ENCODE measurements at places on chromosomes 12 and 14.

DNA sequence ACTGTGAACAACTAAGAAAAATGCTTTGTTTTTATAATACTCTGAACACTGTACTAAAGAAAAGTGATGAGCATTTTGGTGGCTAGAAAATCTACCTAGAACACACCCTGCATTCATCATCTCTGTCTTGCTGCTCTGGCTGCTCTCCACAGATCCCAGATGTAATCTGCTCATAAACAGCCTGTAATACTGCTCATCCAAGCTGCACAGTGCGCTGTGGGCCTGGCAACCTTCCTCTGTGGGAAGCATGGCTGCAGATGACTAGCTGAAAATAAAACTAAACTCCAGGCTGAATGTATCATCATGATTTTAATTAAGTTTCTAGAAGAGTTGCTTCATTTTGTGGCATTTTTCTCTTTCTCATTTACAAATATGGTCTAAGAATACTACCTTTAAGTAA lies 200.7 kb downstream of the SLC2A13 start:
- H3K36me3 ChIP-seq: no peaks in the 10 kb centered on the region
- DNase-seq: no peak
- H3K4me3 ChIP-seq: no peak overlapping the region
- no peaks in the 10 kb centered on the region for H3K27me3 ChIP-seq

DNA sequence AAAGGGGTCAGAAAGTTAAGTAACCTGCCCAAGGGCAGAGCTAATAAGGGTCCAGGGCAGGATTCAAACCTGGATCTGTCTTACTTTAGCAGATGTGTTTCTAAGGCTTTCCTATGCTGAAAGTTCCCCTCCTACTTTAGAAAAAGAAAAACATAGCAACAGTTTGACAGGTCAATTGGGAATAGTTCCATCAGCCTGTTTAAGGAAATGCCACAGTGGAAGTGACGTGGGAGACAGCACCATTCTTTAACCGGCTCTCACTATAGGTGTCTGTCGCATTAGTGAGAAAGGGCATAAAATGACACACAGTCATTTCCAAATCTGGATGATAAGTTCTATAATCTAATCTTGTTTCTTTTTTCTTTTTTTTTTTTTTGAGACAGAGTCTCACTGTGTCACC lies 7.3 kb downstream of the ALDH1L2 start:
- H3K27me3 ChIP-seq: peaks cover 16% of the 10 kb centered on the region
- no peaks in the 10 kb centered on the region for H3K36me3 ChIP-seq
- no peaks in the 10 kb centered on the region for H3K4me1 ChIP-seq
- H3K27ac ChIP-seq: no peak overlapping the region
- DNase-seq: no peak
- H3K4me3 ChIP-seq: no peak overlapping the region

GRCh38 chr14:50944647-50945413 lies 547 bp upstream of the PYGL start:
- H3K4me3 ChIP-seq: peak overlapping the region; percentile 81
- no peaks in the 10 kb centered on the region for H3K36me3 ChIP-seq
- H3K27ac ChIP-seq: peak overlapping the region; percentile 25
- peaks cover 12% of the 10 kb centered on the region for H3K4me1 ChIP-seq
- peaks cover 14% of the 10 kb centered on the region for H3K27me3 ChIP-seq

- H3K36me3 ChIP-seq: no peaks in the 10 kb centered on the region
- no peaks in the 10 kb centered on the region for H3K4me1 ChIP-seq
- H3K27ac ChIP-seq: no peak overlapping the region
Measured at GRCh38 chr14:36462890-36463289, 57.1 kb downstream of the NKX2-1 start.

- no peak for DNase-seq
- H3K27me3 ChIP-seq: no peaks in the 10 kb centered on the region
- H3K4me3 ChIP-seq: peak overlapping the region; percentile 87
- H3K36me3 ChIP-seq: peaks cover 4% of the 10 kb centered on the region
Measured at GRCh38 chr14:23006188-23006534, 3.8 kb downstream of the C14orf93 start.

GRCh38 chr14:20413744-20414082 lies 412 bp upstream of the TEP1 start:
- H3K4me3 ChIP-seq: peak overlapping the region; percentile 83
- H3K27ac ChIP-seq: peak overlapping the region; percentile 91
- H3K27me3 ChIP-seq: no peaks in the 10 kb centered on the region

DNA sequence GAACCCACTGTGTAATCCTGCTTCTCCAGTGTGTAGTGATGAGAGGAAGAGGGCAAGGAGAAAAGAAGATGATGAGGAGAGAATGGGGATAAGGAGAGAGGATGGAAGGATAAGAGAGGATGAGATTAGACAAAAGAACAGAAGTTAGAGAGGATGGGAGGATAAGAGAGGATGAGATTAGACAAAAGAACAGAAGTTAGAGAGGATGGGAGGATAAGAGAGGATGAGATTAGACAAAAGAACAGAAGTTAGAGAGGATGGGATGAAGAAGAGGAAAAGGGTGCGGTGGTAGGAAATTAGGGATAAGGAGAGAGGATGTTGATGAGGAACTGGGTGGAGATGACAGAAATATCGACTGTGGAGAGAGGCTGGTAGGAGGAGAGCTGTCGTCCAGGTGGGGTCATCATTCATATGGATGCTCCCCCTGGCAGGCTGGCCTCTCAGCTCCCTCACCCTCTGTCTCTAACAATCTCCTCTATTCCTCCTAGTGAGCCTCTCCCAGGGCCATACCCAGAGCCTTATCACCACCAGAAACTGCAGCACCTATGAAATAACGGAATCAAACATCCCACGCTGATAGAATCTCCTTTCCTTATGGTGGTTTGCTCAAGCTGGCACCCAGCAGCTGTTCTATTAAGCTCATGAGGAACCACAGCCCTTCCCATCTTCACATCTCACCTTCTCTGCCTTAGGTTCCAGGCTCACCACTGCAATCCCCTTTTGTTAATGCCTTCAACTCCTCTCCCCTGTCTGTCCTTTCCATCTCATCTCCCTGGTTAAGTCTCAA lies 6.0 kb upstream of the CIROP start:
- H3K27me3 ChIP-seq: peaks cover 9% of the 10 kb centered on the region
- H3K4me3 ChIP-seq: no peak overlapping the region
- DNase-seq: no peak
- H3K27ac ChIP-seq: no peak overlapping the region

- H3K4me1 ChIP-seq: peaks cover 9% of the 10 kb centered on the region
- H3K27ac ChIP-seq: no peak overlapping the region
- DNase-seq: no peak
- H3K36me3 ChIP-seq: peaks cover 18% of the 10 kb centered on the region
Measured at GRCh38 chr14:57254884-57255283, 13.8 kb downstream of the EXOC5 start.

DNA sequence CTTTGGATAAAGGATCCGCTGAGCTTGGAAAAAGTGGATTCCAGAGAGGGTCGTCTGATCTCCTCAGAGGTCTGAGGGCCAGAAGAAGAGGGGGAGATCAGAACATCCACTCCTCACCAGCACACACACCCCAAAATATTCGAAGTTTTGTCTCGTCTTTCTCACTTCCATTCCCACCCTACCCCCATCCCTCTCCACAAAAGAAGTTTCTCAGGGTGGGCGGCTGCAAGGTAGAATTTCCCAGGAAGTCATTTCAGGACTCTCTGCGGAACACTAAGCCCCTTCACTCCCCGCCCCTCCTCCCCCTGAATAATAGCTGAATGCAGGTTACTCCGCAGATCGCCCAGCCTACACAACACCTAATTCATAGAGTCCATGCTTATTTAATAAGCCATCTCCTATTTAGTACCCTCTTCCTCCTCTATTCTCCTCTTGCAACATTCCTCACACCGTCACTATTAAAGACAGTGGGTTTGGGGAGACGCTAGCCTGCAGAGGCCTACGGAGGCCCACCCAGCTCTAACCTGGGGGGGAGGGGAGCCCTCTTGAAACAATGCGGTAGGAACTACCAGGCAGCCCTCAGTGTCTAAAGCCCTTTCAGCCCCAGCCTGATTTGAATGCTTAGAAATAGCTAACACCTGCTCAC lies 649 bp upstream of the SALL2 start:
- peak overlapping the region; percentile 99 for H3K27ac ChIP-seq
- H3K4me1 ChIP-seq: peaks cover 44% of the 10 kb centered on the region
- H3K4me3 ChIP-seq: peak overlapping the region; percentile 83
- H3K36me3 ChIP-seq: peaks cover 21% of the 10 kb centered on the region
- DNase-seq: no peak

DNA sequence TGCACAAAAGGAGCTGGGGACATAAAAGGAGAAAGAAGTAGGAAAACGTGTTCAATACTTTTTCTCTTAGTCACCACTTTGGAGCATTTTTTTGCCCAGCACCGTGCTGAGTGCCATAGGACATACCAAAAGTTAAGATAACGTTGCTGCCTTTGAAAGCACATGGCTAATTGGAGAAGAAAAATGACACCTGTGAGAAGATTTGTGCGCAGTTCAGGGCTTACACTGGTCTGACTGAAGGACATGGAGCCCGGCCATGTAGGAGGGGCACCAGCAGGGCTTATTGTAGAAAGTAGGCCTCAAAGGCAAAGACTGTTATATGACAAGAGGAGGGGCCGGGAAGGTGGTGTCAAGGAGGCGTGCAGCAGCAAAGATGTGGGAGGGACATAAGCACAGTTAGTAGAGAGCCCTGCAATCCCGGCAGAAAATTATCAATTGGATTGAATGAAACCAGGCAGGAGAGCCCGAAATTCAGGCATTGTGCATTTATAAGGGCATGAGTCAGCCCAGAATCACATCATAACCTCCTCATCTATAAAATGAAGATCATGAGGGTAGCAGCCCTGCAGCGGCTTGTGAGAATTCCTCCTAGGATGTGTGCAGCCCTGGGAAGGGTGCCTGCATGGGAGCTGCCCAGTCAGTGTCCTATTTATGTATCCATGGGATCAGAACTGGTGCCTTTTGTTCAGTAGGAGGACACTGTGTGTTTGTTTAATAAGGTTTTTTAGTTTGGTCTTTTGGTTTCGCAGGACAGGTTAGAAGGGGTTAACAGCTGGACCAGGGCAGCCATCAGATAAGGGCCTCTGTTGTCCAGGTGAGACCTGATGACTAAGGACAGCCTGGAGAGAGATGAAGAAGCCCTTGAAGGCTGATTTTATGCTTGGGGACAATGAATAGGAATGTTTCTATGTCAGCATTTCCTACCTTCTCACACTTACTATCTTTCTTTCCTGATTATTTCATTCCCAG lies 122.4 kb downstream of the GPR135 start:
- peaks cover 7% of the 10 kb centered on the region for H3K36me3 ChIP-seq
- H3K27me3 ChIP-seq: no peaks in the 10 kb centered on the region
- no peak overlapping the region for H3K4me3 ChIP-seq
- DNase-seq: no peak
- H3K27ac ChIP-seq: no peak overlapping the region
- H3K4me1 ChIP-seq: peaks cover 2% of the 10 kb centered on the region

DNA sequence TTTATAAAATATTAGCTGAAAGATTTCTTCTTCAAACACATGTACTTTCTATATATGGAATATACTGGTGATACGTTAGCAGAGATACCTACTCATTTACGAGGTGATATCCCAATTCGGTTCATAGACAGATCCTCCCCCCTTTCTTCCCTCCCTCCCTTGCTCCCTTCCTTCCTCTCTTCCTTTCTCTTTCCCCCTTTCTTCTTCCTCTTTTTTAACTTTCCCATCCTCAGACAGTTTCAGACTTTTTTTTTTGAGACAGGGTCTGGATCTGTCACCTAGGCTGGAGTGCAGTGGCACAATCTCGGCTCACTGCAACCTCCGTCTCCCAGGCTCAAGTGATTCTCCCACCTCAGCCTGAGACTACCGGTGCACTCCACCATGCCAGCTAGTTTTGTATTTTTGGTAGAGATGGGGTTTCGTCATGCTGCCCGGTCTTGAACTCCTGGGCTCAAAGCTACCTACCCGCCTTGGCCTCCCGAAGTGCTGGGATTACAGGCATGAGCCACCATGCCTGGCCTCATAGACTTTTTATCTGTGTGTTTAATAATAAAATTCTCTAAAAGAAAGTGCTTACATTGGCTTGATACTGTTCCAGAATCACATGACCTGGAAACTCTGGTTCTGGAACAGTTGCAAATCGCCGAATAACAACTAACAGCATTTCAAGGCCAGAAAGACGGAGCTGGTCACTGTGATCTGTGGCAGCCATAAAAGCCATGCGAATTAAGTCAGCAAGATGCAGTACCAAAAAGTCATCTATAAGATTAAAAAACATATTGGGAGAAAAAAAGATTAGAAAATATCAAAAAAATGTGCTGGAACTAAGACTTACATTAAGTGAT lies 99.2 kb downstream of the HEATR5A start:
- peaks cover 3% of the 10 kb centered on the region for H3K36me3 ChIP-seq
- H3K4me3 ChIP-seq: no peak overlapping the region
- DNase-seq: no peak
- no peaks in the 10 kb centered on the region for H3K4me1 ChIP-seq
- no peaks in the 10 kb centered on the region for H3K27me3 ChIP-seq

- H3K27me3 ChIP-seq: no peaks in the 10 kb centered on the region
- H3K27ac ChIP-seq: no peak overlapping the region
- DNase-seq: no peak
- peaks cover 4% of the 10 kb centered on the region for H3K4me1 ChIP-seq
- no peak overlapping the region for H3K4me3 ChIP-seq
Measured at GRCh38 chr14:41986083-41986645, 379.5 kb downstream of the LRFN5 start.

- DNase-seq: no peak
- peak overlapping the region; percentile 51 for H3K4me3 ChIP-seq
- no peaks in the 10 kb centered on the region for H3K27me3 ChIP-seq
- peak overlapping the region; percentile 92 for H3K27ac ChIP-seq
Measured at GRCh38 chr12:132517013-132517739, 27.2 kb downstream of the FBRSL1 start.

GRCh38 chr12:124737772-124738635 lies 125.7 kb downstream of the SCARB1 start:
- peaks cover 10% of the 10 kb centered on the region for H3K4me1 ChIP-seq
- H3K36me3 ChIP-seq: no peaks in the 10 kb centered on the region
- peaks cover 3% of the 10 kb centered on the region for H3K27me3 ChIP-seq

GRCh38 chr12:51869496-51869865 lies 18.4 kb upstream of the ANKRD33 start:
- DNase-seq: no peak
- H3K4me1 ChIP-seq: peaks cover 21% of the 10 kb centered on the region
- peaks cover 70% of the 10 kb centered on the region for H3K27me3 ChIP-seq
- peak overlapping the region; percentile 47 for H3K4me3 ChIP-seq

Data from progenitor cell of endocrine pancreas (in vitro differentiated cells).